ENCODE measurements at places on chromosomes 4 and X.

DNA sequence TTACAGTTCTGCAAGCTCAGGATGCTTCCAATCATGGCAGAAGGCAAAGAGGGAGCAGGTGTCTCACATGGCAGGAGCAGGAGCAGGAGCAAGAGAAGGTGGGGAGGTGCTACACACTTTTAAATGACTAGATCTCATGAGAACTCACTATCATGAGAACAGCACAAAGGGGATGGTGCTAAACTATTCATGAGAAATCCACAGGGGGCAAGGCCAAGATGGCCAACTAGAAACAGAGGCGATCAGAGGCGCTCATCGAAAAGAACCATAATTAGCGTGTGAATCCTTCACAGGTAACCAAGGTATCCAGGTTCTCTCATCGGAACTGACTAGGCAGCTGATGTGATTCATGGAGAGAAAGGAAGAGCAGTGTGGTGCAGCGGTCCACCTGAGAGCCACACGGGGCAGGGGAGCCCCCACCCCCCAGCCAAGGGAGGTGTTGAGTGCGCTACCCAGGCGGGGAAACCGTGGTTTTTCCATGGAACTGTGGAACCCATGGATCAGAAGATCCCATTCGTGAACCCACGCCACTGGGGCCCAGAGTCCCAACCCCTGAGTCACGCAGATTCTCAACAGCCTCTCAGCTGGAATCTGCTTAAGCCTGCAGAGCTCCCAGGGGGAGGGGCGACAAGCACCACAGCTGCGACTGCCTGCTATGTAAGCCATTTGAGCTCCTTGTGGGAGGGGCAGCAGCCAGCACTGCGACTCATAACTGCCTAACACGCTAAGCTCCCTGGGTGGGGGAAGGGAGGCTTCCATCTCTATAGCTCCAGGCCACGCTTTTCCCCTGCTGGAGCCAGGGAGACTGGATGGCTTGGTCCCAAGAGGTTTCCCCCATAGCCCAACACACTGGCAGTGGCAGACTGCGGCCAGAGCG lies 46.7 kb downstream of the FGF16 start:
- no peak for DNase-seq

DNA sequence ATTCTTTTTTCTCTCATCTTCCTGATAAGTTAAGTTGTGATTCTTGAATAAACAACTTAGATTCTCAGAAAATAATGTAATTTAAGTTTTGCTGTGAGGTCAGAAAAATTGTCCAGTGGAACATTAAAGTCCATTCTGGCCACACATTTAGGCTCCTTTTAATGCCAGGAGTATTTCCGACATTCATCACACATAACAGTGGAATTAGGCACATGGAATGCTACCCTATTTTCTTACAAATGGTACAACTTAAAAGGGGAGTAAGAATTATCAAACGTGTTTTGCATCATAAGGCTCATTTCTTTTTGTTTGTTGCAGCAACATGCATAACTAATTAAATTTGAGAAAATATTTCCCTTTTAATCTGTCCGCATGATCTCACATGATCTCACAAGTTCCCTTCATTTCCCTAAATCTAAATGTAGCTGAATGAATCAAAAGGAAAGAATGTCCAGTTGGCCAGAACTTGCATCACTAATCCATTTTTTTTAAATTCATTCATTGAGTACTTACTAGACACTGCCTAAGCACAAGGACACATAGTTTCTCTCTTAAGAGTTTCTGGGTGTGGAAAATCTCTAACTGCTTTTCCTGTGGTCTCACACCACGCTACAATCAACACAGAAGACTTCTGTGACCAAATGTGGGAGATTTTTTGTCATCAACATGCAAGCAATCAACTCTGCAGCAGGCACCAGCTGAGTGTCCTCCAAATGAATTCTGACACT lies 22.0 kb downstream of the SPARCL1 start:
- DNase-seq, result no peak

DNA sequence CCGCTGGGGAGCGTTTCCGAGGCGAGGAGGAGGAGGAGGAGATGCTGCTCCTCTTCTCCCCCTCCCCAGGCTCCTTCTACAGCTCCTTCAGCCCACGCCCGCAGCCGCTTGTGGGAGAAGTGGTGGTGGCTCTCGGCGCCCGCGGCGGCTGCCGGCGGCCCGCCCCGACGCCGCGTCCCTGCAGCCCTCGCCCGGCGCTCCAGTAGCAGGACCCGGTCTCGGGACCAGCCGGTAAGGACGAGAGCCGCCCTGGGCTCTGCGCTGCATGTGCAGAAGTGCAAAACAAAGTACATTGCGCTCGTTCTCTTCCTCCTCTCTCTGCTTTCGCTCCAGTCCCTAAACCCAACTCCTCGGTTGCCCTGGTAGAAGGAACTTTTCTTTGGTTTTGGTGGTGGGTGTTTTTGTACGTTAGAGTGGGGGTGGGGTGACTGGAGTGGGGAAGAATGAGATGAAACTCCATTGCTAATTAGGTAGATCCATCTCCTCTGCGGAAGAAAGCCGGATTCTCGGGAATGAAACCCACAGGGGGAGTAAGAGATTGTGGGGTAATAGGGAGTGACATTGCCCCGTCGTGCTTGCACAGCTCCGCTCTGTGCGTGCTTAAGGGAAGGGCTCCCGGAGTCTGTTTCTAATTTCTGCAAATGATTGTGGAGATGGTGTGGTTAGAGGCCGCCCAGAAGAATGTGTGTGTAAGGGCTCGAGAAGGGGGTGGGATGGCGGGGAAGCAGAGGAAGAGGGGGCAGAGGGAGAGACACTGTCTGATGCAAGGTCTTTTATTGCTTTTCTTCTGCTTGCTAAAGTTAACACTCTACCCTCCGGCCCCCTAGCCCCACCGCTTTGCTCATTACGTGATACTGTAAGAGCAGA lies 677 bp downstream of the PTPN13 start:
- DNase-seq, result peak; percentile 91

DNA sequence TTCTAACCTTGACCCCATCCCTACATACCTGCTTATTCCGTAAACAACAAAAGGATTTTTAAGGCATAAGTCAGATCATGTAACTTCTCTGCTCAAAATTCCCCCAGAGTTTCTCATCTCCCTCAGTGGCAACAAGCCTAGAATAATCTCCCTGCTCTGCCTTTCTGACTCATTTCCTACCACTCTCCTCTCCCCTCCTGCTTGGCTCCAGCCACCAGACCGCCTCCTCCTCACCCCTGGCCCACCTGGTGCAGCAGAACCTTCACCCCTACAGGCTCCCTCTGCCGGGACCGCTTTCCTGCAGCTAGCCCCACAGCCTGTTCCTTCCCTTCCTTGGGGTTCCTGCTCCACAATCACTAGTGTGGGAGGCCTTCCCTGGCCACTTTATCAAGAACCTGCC lies 32.1 kb downstream of the TSPAN5 start:
- peak; percentile 29 for DNase-seq

- DNase-seq, result no peak
Observed at GRCh38 chr4:152364383-152364782, 171.5 kb downstream of the FBXW7 start.

DNA sequence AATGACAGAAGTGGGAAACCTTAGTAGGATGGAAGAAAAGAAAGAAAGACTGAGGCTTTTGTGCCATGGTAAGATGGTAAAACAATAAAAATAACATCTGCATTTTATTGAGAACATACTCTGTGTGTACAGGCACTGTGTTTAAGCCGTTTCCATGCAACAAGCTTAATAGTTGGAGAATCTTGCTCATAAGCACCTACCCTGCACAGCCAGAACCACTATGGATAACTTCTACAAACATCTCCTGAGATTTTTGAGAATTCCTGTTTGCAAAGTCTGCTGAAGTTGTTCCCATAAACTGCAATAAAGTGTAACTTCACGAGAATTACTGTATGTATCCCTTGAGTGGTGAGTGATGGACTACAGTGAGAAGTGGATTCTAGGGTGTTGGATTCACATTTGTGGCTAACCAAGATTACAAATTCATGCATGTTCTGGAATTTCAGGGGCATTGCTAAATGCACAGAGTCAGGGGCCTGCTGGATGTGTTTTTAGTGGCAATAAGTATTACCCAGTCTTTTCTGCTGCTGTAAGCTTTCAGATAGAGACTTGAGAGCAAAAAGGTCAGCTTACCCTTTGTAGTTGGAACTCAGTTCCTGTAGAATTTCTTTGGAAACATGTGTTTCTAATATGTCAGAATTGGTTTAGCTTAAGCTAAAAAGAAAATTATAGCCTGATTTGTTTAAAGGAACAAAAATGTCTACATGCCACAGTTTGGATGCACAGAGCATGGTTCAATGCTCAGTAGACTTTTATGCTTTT lies 132.5 kb downstream of the AFF1 start:
- DNase-seq, result no peak

GRCh38 chrX:71650333-71650969 lies 16.9 kb upstream of the LOC101059915 start:
- DNase-seq, result peak; percentile 71

DNA sequence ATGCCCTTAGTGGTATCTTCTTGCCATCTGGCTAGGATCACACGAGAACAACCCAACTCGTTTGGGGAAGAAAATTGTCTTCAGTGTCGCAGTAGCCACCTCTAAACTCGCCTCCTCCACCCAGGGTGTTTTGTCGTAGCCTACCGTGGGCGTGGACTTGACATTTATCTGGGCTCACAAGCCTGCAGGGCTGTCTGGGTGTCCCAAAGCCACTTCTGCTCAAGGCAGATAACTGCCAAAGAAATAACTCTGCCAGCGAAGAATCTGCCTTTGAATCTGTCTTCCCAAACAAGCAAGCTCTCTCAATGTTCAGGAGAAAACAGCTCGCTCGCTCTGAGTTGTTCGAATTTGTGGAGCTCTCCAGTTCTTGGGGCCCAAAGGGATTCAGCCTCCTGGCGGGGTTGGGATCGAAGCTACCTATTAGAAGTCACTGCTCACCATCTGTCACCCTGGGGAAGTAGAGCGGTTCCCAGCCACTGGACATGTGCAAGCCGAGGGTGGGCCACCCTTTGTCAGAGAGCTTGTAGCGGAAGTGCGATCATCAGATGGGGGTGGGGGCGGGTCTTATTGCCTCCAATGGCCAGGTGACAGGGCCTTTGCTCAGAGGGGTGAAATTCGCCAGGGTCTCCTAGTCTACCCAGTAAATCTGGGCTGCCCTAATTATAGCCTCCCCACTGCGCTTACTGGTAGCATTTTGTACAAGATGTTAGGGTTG lies 14.8 kb downstream of the BLOC1S4 start:
- peak; percentile 33 for DNase-seq

DNA sequence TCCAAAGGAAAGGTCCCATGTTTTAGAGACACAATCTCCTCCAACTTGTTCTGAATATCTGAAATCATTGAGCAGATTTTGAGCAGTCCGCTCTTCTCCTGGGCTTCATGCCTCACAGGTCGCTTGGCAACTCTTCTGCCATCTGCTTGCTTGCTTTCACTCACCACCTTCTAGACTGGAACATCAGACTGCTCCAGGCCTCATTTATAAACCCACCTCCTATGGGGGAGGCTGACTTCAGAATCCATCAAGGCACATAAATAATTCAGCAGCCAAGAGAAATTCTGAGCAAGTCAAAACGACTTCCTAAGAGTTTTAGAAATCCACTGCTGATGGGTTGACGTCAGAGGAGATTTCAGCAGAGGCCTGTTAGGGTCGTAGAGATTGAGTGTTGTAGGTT lies 64.1 kb downstream of the FAM184B start:
- no peak for DNase-seq

DNA sequence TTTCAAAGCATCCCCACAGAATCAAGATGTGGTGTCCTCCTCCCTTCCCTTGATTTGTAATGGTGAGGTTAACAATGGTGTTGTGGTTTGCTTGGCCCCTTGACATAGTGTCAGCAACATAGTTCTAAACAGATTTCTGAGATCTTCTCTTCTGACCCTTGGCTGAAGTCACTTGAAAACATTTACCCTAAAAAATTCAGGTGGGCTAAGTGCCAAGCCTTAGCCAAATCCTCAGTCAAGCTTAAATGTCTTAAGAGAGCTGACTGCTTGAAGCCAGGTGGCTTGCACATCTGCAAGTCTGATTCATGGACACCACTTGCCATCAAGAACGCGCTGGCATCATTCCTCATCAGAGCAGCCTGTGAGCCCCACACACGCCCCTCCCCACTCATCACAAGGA lies 173.2 kb downstream of the MGST2 start:
- no peak for DNase-seq

GRCh38 chrX:84170931-84171330 lies 17.1 kb downstream of the RPS6KA6 start:
- DNase-seq, result no peak

GRCh38 chr4:184808713-184809050 lies 17.1 kb downstream of the ACSL1 start:
- DNase-seq, result no peak

DNA sequence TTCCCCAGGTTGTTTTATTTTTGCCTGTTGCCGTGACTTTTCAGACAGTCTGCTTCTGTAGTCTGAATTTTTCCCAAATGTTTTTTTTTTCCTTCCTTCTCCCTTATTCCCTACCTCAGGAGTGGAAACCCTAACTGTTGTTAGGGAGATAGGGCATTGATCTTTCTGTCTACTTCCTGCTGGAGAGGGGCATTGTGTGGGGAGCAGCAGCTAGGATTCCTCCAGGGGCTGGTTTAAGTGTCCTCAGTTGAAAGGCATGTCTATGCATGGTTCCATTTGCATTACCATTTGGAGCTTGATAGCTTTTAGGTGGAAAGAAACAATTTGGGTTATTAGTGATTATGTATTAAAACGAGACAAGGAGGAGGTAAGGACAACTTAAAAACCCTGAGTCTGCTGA lies 383.9 kb downstream of the DCAF12L2 start:
- no peak for DNase-seq

GRCh38 chrX:73850124-73851013 lies 287.4 kb downstream of the CHIC1 start:
- DNase-seq, result peak; percentile 35

GRCh38 chr4:179867300-179867878 lies 2375.8 kb upstream of the TENM3 start:
- DNase-seq, result peak; percentile 84

GRCh38 chrX:97309487-97310116 lies 425.9 kb downstream of the RPA4 start:
- DNase-seq, result no peak

GRCh38 chrX:7266288-7266687 lies 118.3 kb upstream of the PUDP start:
- DNase-seq, result no peak

- no peak for DNase-seq
Observed at GRCh38 chrX:20399728-20400414, 133.2 kb upstream of the RPS6KA3 start.
